ENCODE measurements at places on chromosomes 12 and 14.

- peak; percentile 43 for DNase-seq
Observed at GRCh38 chr12:108335349-108336119, 3.6 kb downstream of the CMKLR1 start.

DNA sequence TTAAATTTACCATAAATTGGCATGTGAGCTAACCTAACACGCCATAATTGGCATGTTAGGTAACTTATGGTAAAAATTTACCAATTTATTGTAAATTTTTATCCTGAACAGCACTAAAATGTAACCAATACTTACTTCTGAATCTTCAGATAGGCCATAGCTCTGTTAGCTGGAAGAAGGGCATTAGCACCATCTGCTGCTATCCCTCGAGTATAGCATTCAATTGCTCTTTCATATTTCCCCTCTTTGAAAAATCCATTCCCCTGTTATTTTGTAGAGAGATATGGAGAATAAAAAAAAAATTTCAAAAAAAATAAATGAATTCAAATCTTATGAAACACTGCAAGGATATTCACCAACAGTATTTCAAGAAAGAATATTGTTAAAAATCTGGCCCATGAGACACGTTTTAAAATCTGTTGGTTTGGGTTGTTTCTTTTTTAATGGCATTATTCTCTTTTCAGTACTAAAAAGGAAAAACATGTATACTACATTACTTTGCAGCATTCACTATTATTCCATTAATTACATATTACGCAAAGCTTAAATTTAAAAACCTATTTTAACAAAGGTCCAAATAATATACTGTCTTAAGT is 19.1 kb downstream of the RPAP3 start:
- no peak for DNase-seq

GRCh38 chr14:102493096-102493495 is 16.5 kb downstream of the ANKRD9 start:
- no peak for DNase-seq

DNA sequence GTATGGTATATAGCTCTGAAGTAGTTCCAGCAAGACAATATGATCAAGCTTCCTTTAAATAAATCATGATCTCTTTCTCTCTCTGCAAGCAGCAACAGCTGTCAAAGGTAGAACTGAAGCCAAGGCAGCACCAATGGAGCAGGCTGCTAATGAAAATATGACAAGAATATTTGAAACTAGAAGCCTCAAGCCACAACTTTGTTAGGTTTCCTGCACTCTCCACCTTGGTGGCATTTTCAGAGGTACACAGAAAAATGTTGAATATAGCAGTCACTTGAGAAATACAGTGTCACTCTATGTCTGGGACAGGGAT is 43.8 kb upstream of the PSMA6 start:
- no peak for DNase-seq

DNA sequence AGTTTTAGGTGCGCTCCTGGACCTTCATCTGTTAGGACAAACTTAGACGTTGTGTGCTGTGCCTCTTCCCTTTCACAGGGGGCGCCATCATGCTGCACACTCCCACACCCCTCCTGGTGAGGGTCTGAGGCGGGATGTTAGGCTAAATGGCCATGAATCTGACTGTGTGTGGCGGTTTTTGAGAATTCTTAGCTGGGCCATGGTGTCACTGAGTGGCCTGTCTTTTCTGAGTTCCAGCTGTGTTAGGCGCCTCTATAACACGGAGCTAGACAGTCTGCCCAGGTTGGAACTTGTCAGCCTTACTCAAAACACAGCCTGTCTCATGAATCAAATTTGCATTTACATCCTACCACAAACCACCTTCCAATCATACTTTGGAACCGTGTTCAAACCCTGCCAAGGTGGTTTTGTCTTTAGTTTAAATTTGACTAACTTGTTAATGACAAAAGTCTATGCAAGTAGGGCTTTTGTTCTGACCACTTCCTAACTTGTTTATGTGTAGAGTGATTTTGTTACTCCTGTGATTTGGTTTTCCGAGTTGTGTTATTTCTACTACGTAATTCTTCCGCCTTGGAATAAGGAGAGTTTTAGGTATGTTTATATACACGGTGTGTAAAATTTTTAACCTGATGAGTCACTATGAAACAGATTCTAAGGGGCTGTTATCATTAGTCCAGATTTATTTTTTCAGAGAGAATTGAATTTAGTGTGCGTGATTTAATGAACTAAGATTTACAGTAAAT is 19.6 kb downstream of the ACVR1B start:
- peak; percentile 33 for DNase-seq

All from CD14-positive monocyte (primary cell).